Esophagus (tissue), 2 donors: ENCODE measurements at places on chromosomes 12 and 14. TPM values are rescaled to one million over a fixed set of nuclear protein-coding genes. Genes with fewer than 3 reads are reported as not detected.

The GARIN6 gene
- not detected for polyA plus RNA-seq

The DNAI7 gene
- polyA plus RNA-seq = 0.07 TPM

The MEG3 gene
- polyA plus RNA-seq = 9.7 TPM

The HNF1A gene
- 0.06 TPM for polyA plus RNA-seq

The MANSC4 gene
- not detected for polyA plus RNA-seq

The IGF1 gene
- polyA plus RNA-seq = 0.56 TPM

The BAG5 gene
- 12.7 TPM for polyA plus RNA-seq

The TBX3 gene
- 3.1 TPM for polyA plus RNA-seq

The PTPRO gene
- 0.14 TPM for polyA plus RNA-seq

The KRT7 gene
- polyA plus RNA-seq = 153 TPM

The LHX5 gene
- polyA plus RNA-seq = not detected

The MMP19 gene
- polyA plus RNA-seq = 0.76 TPM

The GABARAPL1 gene
- 15.0 TPM for polyA plus RNA-seq

The BEGAIN gene
- polyA plus RNA-seq = 0.88 TPM

The JDP2 gene
- polyA plus RNA-seq = 13.4 TPM

The TAS2R13 gene
- polyA plus RNA-seq = not detected

The ZNF891 gene
- 0.26 TPM for polyA plus RNA-seq

The SSTR1 gene
- polyA plus RNA-seq = 0.06 TPM

The RNASE3 gene
- polyA plus RNA-seq = 0.09 TPM

The IFNG-AS1 gene
- not detected for polyA plus RNA-seq

The PHLDA1 gene
- 84.1 TPM for polyA plus RNA-seq

The GRIP1 gene
- 2.4 TPM for polyA plus RNA-seq

The RFX4 gene
- polyA plus RNA-seq = not detected
